ENCODE measurements at places on chromosomes 4 and X.

DNA sequence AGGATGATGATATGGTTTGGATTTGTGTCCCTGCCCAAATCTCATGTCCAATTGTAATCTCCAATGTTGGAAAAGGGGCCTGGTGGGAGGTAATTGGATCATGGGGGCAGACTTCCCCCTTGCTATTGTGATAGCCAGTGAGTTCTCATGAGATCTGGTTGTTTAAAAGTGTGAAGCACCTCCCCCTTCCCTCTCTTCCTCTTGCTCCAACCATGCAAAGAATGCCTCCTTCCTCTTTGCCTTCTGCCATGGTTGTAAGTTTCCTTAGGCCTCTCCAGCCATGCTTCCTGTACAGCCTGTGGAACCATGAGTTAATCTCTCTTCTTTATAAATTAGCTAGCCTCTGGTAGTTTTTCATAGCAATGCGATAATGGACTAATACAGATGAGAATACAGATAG lies 19.7 kb upstream of the ALG13 start:
- no peak for DNase-seq

GRCh38 chr4:8761824-8762205 lies 109.8 kb downstream of the HMX1 start:
- DNase-seq, result no peak

DNA sequence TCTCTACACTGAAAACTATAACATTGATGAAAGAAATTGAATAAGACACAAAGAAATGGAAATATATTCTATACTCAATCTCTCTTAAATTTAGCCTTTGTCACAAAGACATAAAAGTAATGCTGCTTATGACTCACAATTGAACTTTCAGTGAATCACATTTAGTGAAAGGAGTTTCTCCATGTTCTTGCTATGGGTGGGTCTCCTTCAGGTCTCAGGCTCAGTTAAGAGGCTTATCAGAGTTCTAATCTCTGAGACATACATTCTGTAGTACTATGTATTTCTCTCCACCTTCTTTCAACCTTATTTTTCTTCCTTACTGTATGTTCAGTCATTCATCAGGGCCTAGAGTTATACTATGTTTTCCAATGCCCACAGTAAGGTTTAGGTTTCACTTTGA lies 220.9 kb downstream of the DTHD1 start:
- DNase-seq, result no peak

DNA sequence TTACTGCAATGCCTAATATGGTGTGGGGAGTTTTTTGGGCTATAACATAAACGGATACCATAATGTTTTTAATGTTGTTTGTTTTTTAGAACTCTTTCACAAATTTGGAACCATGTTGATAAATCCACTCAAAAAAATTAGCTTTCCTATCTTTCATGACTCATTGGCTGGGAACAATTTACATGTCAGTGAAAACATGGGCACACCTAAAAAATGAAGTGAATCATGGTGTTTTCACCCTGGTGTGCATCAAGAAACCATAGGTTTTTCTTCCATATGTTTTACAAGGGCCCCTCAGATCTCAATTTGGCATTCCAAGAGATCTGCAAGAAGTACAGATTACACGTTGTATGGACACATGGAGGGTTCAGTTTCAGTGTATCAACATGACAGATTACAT lies 207.1 kb downstream of the NWD2 start:
- no peak for DNase-seq
